ENCODE measurements at places on chromosomes 1 and 21.

DNA sequence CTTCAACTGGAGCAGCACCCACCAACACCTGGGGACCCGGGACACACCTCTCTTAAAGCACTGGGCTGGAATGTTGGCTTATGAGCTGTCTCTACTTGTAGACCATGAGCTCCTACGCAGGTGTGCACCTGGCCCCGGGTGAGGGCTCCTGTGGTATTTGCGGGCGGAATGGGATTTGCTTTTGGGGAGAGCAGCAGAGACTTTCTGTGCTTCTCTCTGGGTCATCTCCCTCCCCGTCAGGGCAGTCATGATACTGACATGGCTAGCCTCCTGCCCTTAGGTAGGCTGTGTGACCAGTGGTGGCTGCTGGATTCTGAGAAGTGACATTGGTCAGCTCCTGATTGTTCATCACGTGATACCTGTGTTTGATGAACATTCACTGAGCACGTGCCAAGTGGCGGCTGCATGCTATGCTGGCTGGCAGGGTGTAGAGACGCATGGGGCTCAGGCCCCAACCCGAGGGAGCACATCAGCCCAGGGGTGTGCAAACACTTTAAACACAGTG lies 9.0 kb upstream of the ZBTB21 start:
- DNase-seq, result no peak

DNA sequence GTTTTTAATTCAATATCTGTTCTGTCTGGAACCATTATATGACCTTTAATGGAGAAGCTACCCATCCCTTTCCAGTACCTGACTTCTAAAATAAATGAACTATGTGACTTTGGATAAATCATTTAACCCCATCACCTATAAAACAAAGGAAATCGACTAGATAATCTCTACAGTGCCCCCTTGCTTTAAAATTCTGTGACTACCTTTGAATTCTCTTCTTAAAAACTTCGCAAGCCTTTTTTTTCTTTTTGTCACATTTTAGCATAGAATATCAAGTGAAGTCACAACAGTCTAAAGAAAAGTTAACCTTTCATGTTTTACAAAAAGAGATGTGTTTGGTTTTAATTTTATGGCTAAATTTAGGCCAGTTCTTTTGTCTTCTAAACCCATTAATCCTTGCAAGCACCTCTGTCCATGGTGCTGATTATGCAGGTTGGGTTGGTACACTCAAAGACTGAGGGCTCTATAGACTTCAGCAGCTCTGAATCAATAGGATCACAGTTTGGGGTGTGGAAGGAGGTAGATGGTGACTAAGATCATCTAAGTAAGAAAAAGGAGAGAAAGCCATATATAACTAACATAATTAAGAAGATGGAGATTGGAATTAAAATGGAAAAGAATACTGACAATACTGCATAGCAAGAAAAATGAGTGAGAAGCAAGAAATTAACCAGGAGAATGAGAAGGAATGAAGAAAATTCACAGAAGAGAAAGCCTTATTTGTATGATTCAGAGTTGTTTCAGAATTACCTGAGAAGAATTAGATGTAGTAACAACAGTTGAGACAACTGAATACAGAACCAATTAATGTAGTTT lies 59.2 kb downstream of the TBX15 start:
- DNase-seq, result peak; percentile 26

- no peak for DNase-seq
Measured at GRCh38 chr1:151143057-151143435, 3.4 kb downstream of the SEMA6C start.

GRCh38 chr1:156100205-156100995 lies 14.1 kb upstream of the LMNA start:
- DNase-seq, result no peak

GRCh38 chr21:42622284-42622683 lies 31.1 kb upstream of the PDE9A start:
- no peak for DNase-seq

GRCh38 chr21:40696246-40696645 lies 150.7 kb downstream of the DSCAM start:
- DNase-seq, result no peak

DNA sequence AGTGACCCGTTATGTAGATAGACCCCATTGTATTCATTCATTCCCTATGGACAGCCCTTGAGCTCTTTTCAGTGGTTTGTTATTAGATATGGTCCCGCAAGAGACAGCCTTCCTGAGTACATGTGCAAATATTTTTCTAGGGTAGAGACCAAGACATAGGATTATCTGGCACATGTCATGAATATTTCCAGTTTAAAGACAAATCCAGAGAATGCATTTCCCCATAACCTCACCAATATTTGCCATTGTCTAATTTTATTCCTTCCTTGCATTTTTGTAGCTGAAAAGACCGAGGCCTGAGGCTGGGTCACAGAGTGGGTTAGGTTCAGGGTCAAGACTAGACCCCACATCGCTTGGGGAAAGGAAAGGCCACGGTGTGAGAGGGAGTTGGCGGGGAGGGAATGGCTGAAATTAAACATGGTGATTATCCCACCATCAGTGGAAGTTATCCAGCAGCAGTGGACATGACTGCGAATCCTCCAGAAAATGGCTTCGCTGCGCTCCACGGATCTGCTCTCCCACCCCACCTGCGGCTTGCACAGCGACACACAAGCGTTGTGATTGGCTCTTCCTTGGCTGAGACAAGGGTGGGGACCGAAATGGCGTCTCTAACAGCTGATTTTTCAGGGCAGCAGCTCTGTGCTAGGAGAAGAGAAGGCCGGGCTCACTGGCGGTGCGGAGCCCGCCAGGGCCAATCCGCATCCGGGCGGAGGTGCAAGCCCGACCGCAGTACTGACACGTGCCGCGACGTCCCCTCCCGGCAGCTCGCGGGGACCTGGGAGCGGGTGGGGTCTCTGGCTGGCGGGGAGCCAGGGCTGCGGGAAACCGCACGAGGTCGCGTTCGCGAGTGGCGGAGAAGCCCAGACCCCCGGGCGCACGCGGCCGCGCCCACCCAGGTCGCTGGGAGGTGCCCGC lies 16.1 kb upstream of the STMN1 start:
- peak; percentile 52 for DNase-seq

DNA sequence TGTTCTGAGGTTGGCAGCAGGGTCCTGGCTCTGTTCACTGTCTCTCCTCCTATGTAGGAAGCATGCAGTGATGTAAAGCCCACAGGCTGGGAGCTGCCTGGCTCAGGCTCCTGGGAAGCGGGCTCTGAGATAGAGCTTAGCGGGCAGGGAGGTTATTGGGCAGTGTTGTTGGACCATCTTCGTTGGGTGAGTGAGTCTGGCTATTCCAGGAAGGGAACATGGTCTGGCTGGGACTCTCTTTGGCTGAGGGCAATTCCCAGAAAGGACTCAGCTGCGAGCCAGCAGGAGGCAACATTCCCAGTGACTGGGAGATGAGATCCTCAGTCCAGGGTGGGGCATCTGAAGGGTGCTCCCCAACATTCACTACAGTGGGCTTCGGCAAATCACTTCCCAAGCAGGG lies 96.2 kb downstream of the CCDC185 start:
- no peak for DNase-seq

GRCh38 chr1:236438614-236439013 lies 44.5 kb downstream of the EDARADD start:
- DNase-seq, result no peak

DNA sequence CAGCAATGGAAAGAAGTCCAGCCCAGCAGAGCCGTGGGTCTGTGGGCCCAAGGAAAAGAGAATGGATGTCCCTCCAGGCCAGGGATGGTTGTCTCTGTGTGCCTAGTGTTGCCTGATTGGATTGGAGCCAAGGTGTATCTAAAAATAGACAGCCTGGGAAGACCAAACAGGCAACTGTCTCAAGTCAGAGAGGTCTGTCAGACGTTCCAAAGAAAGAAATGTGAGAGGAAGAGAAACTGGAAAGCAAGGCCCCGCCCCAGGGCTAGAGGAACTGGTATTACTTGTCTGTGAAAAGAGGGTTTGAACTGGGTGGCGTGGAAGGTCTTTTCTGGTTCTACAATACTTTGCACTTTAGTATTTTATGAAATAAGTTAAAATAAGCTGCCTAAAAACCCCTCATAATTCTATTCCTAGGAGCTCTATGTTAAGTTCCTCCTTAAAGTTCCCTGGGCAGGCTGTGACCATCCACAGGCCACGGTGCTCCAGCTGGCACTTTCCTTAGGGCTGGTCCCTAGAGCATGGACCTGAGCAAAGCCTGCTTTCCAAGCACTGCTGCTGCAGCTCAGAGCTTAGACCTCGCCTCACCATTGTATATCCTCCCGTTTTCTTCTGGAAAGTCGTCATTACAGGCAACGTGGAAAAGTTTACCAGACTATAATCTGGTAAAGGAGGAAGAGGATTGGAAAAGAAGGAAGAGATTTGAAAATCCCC lies 151.6 kb downstream of the DISC1 start:
- peak; percentile 43 for DNase-seq

DNA sequence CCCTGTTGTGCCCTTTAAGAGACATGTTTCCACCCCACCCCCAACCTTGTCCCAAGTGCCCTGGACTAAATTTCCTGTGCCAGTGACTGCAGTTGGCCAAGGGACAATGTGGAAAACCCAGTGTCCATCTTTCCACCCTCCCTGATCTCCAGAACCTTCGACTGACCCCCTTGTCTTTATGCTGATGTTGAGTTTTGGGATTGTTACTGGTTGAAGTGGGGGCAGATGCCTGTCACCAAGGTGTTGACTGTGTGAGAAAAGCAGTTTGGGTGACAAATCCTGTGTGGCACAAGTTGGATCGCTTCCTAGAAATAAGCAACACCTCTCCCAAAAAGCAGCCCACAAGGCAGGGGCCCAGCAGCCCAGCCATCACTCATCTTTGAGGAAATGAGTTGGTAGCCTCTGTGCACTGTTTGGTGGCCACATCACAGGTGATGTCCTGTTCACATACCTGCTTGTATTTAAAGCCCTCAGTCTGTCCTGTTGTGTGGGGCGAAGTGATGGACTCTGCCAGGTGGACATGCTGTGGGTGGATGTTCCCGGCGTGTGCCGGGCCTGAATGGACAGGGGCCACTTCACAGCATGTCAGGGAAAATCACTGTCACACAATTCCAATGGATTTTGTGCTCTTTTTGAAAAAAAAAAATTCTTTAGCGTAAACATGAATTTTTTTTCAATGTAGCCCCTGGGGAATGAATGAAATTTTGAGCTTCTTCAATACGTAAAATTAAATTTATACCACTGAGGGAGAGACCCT lies 6.6 kb upstream of the MIIP start:
- DNase-seq, result no peak

- peak; percentile 63 for DNase-seq
Measured at GRCh38 chr21:36749935-36750575, 51.1 kb downstream of the SIM2 start.

DNA sequence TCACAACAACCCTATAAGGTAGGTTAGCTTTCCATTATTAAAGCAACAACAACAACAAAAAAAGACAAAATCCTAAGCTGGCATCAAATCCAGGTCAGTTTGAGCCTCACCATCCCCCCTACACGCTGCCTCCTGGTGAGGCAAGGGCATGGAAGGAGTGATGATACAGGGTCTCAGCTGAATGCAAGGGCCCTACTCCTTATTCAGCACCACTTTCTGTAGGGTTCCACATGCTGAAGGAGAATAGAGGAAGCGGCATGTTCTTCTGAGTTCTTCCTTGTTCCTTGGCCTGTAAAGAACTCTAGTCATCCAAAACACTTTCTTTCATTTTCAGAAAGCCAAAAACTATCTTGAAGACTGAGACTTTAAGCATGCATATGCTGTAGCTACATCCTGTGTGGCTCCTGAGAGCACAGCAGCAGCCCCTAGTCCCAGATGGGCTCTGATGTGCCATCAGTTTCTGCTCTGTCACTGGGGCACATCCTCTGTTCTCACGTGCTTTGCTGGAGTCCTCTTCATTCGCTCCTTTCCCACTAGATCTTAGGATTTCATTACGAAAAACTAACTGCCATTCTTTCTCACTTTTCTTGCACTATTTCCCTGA lies 6.2 kb downstream of the ILDR2 start:
- DNase-seq, result no peak

DNA sequence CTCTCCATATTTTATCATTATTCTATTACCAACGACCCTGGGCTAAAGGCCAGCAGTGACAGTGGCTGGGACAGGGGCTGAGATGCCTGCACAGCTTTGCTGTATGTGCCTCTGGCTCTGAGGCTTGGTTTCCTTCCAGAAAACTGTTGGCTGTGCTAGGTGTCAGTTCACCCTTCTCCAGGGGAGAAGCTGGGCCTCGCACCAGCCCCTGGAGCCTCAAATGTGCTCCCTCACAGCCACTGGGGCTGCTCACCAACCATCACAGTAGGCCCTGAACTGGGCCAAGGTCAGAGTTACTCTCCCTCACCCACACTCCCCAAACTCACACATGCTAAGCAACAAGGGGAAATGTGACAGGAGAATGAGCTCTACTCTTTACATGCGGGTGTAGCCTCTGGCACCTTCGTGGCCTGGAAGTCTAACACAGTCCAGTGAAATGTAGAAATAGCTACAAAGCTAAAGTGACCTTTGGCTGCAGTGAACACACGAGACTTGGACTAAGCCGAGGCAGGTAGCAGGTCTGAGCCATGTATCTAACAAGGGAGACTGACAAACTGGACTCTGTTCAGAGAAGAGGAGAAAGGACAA lies 4.7 kb upstream of the CD160 start:
- no peak for DNase-seq

DNA sequence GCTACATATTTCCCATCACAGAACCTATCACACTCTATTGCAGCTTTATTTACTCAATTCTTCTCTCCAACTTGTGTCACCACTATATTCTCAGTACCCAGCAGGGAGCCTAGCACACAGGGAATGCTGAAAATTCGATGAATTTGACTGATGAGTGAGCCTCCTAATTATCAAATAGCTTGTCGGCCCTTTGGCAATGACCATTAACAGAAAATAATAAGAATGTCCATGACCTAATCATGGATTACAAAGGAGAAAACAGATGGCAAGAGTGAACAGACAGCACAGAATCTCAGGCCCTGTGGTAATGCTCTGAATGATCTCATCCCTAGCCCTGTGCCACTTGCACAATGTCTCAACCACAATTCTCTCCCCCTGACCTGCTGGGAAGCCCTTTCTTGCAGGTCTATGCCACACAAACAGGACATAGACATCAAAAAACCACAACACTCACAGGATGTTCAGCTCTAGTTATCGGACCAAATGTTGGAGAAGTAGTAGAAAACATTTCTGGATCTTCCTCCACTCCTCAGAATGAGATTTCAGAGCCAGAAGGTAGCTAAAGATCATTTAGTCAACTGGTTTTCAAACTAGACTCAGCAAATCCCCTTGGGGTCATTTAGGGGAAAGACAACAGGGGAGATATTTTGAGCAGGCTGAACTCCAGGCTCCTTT lies 68.4 kb downstream of the LUZP1 start:
- peak; percentile 89 for DNase-seq

DNA sequence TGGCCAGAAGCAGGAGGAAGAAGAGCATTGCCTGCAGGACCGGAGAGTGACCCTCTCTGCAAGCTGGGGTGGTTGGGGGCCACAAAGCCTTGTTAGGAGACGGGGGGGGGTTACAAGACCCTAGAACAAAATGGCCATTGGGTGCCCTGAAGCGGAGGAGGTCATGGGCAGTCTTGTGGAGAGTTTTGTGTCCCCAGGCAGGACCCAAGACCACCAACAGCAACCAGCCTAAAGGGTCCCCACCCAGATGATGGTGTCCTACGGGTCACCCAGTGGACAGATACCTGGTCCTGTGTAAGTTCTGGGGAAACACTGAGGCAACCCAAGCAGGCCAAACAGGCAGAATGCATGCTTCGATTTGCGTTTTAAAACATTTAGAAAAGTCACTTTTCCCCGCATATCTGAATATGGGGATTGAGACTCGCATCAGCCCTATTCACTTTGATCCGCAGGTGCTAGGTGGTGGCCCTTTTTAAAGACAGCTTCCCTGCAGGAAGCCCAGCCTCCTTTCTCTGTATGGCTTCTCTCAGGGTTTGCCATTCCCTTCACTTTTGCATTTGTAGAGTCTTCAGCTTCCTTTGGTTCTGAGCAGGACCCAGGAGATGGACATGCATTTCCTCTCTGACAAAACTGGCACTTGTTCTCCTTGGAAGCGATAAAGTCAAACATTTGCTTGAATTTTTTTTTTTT lies 21.1 kb downstream of the GNG4 start:
- no peak for DNase-seq
